ENCODE measurements at places on chromosomes 4 and X.
A peak's percentile ranks its signal among the peaks of the same experiment; 100 is the strongest.

DNA sequence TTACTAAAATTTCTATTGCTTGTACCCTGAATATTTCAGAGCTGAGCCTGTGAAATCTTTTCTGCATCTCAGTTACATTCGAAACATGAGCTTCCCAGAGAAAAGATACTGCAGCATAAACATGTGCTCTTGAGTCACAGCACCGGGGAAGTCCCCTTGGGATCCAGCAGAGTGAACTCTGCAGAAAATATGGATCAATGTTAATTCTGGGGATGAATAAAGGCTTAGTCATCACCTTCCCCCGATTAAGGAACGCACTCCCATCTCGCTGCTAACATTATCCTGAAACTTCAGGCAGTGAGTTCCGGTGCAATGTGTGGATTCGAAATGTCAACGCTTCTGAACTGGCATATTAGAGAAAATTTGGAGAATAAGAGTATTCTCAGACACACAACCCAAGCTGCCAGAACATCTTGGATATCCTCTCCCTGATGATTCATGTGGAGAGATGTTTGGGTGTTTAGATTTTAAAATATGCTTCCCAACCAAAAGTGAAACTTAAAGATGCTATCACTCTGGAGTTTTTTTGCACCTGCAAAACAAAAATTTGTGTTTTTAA is 90.8 kb downstream of the IRF2 start:
- DNase-seq = no peak

GRCh38 chr4:186144946-186145569 is 40.6 kb downstream of the FAM149A start:
- peak; percentile 40 for DNase-seq

GRCh38 chr4:184165291-184165690 is 52.4 kb downstream of the ENPP6 start:
- DNase-seq = no peak

DNA sequence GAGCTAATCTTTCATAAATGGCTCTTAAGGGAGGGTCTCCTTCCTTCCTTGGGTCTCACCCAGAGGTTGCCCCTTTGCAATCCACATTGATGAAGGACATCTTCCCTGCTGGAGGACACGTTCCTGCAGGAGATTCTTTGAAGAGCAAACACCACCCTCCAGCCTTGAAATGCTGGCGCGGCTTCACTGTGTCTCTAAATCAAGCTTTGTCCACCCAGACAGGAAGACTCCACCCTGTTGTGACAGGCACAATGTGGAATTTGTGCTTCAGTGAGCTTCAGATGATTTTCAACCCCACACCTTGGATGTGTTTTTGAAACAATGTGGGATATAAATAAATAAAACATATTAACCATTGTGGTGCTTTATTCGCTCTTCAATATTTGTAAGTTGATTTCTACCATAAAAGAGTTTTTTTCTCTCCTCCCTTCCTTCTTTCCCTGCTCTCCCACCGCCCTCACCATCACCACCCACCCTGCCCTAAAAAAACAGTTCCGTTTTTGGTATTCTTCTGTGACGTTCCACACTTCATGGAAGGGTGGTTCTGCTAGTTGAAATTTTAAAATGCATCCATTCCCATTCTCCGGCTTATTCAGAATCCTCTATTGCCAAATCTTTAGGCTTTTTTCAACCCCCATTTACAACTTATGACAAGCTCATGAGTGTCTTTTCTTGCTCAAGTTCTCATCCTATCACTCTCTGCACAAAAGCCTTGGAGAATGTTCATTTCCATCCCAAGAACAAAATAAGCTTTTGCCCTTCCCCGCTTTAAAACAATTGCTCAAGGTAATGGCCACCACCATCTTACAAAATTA is 264.3 kb downstream of the RAPGEF2 start:
- no peak for DNase-seq

- DNase-seq = no peak
Measured at GRCh38 chr4:94504545-94504944, 52.8 kb downstream of the PDLIM5 start.

DNA sequence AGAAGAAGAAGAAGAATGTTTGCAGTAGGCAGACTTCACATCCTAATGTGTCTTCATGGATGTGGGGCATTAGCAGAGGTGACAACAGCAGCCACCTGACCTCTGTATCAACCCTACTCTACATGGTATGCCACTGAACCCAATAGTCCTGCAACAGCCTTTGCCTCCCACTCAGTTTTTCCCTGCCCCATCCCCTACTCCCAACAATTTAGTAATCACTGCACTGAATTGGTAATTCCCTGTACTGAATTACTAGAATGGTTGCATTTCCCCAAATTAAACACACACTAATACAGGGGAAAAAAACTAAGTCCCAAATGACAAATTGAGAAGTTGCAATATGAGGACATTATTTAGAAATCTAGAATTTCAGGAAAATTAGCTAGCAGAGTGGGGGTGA is 31.4 kb upstream of the FAM241A start:
- no peak for DNase-seq

- DNase-seq = no peak
Measured at GRCh38 chrX:31331015-31331414, 259.2 kb upstream of the FTHL17 start.

GRCh38 chr4:9913846-9914245 is 107.5 kb downstream of the SLC2A9 start:
- DNase-seq = no peak

DNA sequence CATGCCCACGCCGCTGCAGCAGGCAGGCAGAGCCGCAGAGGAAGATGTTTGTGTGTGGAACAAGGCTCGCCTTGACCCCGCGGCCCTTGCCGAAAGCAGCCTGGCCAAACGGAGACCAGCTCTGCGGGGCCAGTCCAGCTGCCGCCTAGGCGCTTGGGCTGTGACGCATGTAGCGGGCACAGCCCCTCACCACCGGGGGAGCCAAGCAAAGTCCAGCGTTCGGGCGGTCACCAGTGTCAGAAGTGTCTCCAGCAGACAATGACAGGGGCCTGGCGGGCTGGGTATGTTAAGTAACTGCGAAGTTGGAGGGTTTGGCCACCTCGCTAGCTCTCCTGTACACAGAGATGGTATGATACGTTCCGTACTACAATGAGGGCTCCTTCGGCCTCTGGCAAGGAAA is 1.3 kb downstream of the AMER1 start:
- DNase-seq = no peak

GRCh38 chr4:141684785-141685184 is 48.4 kb downstream of the IL15 start:
- no peak for DNase-seq

DNA sequence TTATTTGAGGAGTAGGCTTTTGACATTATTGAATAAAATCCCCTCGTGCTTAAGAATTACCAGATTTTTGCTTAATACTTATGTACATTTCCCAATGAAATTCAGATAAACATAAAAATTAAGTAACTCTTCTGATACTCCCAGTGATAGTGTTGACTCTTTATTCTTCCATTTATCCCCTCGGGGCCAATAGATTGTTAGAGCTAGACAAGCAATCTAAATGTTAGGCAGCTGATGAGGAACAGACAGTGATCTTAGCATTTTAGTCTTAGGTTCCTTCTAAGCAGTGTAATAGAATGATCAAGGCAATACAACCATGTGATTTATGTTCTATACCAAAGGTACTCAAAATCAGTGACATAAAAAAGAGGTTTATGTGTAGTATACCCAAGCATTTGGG is 68.7 kb downstream of the USP9X start:
- no peak for DNase-seq

DNA sequence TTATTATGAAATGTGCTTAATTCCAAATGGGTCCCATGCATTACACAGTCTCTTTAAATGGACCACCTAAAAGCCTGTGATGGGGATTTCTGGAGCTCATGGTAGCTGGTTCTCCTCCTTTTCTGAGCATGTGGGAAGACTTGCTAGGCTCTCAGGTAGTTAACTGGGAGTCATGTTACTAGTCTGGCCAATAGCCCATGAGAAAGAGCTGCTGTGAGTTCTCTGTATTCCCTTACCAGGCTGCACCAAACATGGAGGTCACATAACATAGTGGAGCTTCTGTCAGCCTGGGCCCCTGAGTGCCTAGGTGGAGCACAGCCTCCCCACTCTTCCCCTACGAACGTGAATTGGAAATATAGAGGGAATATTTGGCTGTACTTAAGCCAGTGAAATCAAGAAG is 198.4 kb downstream of the MAML3 start:
- no peak for DNase-seq

DNA sequence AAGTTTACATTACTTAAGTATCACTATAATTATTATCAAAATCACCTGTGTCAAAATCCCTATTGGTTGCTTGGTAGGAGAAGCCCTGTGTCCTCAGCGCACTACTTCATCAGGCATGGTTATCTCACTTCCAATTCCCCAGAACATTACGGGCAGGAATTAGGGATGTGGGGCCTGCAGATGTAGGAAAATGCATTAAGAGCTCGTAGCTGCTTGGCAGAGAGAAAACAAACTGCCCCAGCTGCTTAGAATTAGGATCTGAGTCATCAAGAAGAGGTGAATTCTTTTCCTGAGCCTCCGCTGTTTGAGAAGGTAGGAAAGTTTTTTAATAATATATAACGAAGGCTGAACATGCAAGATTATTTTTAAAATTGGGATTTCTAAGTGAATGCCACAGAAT is 31.1 kb upstream of the CLNK start:
- DNase-seq = no peak

- DNase-seq = no peak
Measured at GRCh38 chr4:26619784-26620183, 35.9 kb downstream of the TBC1D19 start.

DNA sequence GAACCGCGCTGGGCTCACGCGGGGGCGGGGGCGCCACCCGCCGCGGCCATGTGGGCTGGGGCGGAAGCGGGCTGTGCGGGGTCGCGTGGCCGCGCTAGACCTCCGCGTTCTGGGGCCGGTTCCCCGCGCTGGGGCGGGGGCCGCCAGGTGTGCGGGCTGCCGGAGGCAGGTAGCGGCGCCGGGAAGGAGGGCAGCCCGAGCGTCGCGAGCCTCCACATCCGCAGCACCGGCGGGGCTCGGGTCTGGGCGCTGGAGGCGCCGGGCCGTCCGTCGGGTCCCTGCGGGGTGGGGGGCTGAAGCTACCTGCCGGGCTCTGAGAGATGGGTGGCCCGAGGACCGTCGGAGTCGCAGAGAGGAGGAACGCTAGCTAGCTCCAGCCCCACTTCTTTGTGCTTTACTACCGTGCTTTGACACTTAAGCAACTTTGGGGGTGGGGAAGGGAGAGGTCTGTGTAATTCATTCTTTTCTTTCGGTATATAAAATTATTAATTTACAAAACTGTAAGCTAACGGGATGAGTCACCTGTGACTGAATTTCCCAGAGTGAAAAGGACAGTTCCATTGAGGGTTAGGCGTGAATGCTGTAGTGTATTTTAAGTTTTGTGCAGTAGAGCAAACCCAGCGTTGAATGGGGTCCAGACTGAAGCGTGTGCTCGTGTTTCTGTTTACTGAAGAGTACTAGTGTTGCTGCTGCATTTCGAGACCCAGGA is 689 bp downstream of the METAP1 start:
- DNase-seq = peak; percentile 25

DNA sequence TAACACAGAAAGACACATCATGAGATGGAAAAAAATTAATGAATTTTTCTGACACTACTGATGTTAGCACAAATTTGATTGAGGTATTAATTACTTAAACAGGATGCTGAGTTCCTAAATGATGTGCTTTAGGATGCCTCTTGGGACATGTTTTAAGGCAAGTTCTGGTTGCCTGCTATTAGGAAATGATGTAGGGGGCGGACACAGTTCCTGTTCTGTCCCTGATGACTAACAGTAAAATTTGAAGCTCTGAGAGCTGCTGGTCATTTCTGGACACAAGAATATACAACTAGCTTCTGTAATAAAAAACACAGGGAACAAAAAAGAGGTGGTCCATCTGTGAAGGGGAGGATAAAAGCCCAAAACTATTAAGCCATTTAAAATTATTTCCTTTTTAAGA is 163.2 kb upstream of the ETNPPL start:
- DNase-seq = no peak

DNA sequence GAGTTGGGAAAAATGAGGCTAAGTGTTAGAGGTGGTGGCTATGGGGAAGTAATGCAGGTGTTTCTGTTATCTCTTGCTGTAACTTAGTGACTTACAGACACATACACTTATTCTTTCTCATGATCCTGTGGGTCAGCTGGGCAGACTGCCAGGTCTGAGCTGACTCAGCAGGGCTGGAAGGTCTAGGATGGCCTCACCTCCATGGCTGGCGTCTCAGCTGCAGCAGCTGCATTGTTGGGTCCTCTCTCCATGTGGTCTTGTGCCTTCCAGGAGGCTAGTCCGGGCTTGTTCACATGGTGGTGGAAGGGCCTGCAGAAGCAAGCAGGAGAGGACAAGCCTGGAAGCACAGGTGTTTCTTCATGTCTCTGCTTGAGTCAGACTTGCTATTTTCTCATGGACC is 172.7 kb downstream of the NHS start:
- DNase-seq = no peak
